Kidney (tissue), 22 donors: ENCODE measurements at places on chromosomes 3 and 15. TPM values are rescaled to one million over a fixed set of nuclear protein-coding genes. Genes with fewer than 3 reads are reported as not detected.

GPR62 gene
- 0.09 TPM for total RNA-seq

STX19 gene
- not detected for total RNA-seq

TLR9 gene
- total RNA-seq: 0.94 TPM

GRCh38 chr15:89105147-89105546 is 16.9 kb downstream of the ABHD2 start:
- no peak for DNase-seq

GRCh38 chr15:93495799-93496637 is 407.0 kb upstream of the RGMA start:
- no peak for DNase-seq

GRCh38 chr15:71396536-71397125 is 281.4 kb downstream of the THSD4 start:
- DNase-seq: no peak

GRCh38 chr15:89725064-89725463 is 26.0 kb downstream of the MESP1 start:
- no peak for DNase-seq
